ENCODE measurements at places on chromosomes 7 and 10.

DNA sequence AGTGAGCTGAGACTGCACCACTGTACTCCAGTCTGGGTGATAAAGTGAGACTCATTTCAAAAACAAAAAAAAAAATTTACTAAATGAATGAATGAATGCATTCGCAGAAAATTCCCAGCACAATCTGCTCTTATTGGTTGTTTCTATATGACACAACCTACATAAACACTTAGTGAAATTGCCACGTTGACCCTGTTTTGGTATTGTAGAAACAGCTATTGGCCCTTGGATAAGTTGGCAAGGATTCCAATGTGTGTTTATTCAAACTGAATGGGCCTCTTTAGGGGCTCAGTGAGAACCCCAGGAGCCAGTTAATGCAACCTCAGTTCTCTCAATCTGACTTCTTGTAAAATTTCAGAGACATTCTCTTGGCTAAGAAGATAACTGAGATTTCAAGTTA, 66.0 kb downstream of the HHEX start:
- DNase-seq, result no peak

- DNase-seq, result no peak
Measured at GRCh38 chr10:80452640-80453039, 1.5 kb upstream of the TSPAN14 start.

DNA sequence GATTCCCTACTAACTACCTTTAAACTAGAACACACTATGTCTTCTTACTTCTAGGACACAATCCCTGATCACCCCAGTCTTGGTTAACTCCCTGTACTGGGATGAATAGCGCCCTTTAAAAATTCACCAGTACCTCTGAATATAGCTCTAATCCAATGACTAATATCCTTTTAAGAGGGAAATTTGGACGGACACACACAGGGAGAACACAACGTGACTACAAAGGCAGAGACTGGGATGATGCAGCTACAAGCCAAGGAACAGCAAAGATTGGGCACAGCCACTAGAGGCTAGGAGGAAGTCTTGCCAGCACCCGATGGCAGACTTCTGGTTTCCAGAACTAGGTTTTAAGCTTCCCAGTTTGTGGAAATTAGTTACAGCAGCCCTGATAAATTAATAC, 81.4 kb downstream of the MALSU1 start:
- DNase-seq, result no peak

DNA sequence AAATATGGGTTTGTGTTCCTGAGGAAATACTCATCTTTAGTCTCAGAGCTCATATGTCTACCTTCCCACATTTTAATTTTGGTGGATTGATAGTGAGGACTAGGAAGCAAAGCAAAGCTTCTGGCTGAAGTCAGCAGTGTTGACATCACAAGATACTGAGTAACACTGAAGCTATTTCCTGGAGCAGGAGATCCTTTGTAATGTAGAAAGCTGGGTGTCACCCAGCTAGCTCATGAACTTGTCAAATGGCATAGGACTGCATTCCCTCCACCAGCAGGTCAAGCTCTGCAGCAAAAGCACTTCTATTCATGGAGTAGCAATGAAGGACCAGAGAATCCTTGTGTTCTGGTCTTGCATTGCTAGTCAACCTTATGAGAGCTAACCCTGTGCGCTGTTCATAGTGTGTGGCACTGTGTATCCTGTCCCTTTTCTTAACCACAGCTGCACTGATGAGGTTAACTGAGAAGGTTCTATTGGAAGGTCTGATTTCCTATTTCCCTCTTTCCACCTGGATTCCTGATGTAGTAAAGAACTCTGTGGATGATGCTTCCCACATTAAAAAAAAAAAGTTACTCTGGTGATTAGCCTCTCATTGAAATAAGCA, 94.8 kb upstream of the ZNF804B start:
- no peak for DNase-seq

DNA sequence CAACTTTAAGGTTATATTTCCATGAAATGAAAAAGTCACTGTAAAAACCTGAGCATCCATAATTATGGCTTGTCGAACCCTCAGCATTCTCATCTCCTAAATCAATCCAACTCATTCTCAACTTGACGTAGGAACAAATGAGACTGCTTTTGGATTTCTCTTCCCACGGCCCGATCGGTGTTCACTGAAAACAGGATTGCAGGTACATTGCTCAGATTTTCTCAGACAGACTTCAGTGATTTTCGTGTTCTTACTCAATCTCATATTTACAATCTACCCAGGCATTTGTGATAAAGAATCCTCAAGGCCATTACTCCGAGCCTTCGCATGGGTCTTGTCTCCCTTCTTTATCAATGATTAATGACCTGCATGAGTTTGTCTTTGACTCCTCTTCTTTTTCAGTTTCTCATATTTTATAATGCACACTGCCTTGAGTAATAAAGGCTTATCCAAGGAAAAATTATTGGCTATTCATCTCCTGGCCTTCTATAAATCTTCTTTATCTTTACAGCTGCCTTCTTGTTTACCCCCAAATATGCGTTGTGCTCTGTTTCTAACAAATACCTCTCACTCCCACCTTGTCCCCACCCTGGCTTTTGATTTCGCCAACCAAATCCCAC, 90.4 kb upstream of the MYO3A start:
- DNase-seq, result no peak

DNA sequence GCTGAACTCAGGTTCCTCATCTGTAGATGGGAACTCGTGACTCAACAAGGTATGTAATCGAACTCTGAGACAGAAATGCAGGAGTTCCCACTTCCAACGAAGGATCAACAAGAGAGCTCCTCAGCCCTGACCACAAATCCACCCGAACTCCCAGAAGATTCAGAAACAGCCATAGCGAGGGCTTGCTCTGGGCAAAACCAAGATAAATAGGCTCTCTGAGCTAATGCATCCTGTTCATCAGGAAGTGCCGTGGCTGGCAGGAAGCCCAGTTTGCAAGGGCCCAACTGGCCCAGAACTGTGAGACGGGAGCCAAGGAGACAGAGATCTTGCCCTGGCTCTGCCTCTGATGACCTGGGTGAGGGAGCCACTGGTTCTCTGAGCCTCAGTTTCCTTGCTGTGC, 141.7 kb upstream of the PFKP start:
- no peak for DNase-seq

Measured in forelimb muscle (tissue), 1 donor.